ENCODE measurements at places on chromosomes 7 and 10.

GRCh38 chr7:15334536-15335263 lies 227.1 kb downstream of the AGMO start:
- no peak for DNase-seq

DNA sequence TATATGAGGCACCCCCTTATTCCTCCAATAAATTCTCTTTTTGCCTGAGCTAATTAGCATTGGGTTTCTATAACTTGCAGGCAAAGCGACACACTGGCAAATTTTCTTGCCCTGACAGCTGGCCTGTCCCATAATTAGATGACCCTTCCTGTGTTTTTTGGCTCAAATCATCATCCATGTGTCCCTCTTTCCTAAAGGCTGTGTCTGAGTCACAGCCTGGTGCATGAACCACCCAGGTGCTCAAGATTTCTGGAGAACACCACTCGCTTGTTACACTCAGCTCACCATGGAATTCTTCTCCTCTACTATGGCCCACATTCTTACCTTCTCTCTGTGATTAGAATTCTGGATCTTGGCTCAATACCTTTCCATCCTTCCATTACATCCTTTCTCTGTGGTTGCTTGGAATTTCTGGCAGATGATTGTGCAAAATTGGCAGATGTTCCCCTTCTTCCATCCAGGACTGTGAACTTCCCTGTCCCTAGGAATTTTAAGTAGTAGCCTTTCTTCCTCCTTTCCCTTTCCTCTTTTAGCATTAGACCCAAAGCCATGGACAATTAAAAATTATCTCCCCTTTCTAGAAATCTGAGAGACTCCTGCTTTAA lies 116.0 kb upstream of the ANKRD1 start:
- no peak for DNase-seq

DNA sequence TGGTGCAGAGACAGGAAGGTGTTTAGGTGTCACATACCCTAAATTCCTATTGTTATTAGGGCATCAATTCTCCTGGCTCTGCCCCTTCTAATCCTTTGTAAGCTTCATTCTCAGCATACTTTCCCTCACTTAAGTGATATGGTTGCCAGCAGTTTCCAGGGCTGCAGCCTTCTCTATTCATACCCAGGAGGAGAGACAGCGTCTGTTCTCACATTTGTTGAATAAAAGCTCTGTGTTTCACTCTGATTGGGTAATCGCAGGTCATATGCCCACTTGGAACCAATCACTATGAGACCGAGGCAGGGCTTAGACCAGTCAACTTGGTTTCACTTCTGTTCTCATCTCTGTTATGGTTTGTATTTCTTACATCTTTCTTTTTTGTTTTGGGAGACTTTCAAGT lies 109.6 kb upstream of the MTPN start:
- DNase-seq: no peak

GRCh38 chr10:77828377-77828776 lies 98.2 kb downstream of the DLG5 start:
- DNase-seq: no peak

DNA sequence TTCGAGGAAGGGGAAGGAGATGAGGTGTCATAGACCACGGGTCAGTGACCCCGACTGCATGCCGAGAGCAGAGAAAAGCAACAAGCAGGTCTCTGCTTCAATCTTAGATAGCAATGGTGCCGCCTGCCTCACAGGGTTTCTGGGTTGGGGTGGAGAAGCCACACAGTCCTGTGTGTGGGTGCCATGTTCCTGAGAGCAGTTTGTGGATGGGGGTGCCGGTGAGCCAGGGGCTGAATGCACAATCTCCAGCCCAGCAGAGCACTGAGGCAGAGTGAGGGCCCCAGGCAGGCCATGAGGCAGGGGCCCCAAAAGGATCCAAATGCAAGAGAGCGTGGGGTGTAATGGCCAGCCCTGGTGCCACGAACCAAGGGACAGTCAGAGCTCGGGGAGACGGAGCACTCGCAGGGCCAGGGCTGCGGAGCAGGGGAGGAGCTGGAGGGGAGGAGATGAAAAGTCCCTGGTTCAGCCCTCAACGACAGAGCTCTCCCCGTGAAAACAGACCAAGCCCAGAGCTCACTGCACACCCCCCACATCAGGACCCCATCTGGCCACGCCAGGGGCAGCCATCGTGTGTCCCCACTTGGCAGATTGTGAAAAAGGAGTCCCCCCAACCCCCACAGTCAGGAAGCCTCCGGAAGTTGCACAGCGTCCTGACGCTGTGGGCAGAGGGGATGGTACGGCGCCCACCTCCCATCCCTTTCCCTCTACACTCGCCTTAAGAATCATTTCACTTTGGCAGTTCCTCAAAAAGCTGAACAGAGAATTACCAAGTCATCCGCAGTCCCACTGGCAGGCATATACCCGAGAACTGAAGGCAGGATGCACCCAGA lies 19.9 kb downstream of the WDR86 start:
- DNase-seq: no peak

DNA sequence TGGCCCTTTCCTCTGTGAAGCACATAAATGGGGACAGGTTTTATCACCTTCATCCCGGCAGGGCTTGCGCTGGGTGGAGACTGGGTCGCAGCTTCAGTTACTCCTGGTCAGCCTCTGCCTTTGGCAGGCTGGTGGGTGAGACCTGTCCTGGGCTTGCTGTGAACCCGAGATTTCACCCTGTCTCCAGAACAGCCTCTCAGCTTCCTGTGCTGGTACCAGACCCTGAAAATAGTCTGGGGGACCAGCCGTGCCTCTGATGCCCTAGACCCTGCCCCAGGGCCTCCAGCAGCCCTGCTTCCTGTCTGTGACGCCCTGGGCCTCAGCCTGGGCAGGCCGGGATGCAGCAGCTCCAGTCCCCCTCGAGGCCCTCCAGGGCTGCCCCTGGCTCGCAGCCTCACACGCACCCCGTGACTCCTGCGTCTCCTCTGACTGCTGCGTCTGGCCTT lies 13.2 kb upstream of the PWWP2B start:
- no peak for DNase-seq

DNA sequence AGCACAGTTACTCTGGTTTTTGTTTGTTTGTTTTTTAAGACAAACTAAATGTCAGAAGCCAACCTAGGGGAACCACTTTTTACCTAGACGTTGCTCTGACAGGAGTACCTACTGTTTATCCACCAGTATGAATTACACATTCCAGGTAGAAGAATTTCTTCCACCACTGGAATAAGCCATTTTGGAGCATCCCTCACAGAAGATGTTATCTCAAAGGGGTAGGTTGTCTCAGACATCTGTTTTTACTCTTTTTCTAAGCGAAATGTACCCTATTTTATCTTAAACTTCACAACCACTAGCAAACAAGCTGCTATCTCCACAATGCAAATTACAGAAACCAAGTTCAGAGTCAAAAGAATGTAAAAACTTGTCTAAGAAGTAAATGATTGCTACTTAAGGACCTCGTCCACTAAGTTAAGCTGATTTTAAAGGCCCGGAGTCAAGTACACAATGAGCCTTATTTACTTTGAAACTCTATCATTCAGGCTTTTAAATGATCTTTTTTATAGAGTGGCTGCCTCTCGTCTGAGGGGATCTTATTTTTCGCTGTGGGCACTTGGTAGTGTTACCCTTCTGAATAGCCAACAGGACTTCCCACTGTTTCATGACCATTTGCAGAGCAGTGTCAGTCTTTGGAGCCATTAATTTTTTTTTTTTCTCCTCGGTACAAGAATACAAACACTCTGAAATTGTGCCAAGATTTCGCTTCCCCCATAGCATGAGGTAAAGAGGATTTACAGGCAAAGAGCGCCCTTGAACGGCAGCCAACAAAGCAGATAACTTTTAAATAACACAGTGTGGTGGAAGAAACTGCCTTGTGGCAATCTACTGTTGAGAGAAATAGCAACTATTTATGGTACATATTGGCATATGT lies 15.7 kb upstream of the ARMC3 start:
- DNase-seq: peak; percentile 39

DNA sequence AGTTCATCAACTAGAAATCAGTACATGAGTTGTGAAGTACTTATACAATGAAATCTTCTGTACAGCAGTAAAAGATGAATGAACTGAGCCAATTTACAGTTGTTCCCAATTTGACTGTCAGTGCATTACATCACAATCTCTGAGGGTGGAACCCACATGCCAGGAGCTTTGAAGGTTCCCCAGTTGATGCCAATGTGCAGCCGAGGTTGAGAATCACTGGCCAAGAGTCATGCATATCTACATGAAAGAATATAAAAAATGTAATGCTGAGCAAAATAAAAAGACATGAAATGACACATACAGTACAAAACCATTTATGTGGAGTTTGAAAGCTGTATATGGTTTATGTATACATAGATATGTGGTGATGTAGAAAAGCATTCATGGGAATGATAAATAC lies 22.1 kb upstream of the CCNJ start:
- no peak for DNase-seq

DNA sequence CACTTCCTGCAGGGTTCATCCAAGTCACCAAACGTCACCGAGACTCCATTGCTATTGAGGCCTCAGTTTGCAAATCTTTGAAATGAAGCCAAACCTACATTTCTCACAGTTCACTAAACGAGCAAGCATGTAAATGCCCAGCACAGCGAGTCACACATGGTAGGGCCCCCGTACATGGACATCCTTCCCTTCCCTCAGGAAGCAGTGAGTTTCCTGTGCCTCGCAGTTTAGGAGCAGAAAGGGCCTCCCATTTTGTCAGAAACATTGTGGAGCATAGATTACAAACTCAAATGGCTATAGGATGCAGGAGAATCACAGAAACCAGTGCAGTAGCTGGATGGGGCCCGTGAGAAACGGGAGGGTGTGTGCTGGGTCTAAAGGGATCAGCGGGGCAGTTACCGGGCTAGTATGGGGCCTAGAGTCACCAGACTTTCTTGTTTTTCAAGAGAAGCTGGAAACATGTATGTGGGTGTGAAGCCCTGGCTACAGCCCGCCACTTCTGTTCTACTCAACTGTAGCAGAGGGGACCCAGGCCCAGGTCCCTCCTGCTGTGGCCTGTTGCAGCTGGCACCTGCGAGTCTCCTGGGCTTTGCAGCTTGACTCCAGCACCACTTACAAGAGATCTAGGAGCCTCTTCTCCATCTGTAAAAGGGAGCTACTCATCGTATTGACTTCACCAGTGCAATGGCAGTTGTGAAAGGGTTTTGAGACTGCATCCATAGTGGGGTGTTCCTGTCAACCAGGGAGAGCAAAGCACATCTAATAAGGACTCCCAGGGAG lies 14.2 kb upstream of the SLC18A3 start:
- no peak for DNase-seq

- no peak for DNase-seq
These were observed 137.9 kb downstream of the TCERG1L start for GRCh38 chr10:131173484-131174210.

- no peak for DNase-seq
These were observed 27.7 kb downstream of the PSPH start for GRCh38 chr7:56023500-56023899.

All from NCI-H187 (cell line).